ENCODE measurements at places on chromosomes 1 and 21.

GRCh38 chr1:43319288-43319687 lies 18.3 kb upstream of the MPL start:
- DNase-seq, result no peak

GRCh38 chr1:107004421-107004820 lies 52.1 kb upstream of the PRMT6 start:
- no peak for DNase-seq

GRCh38 chr1:59408608-59409240 lies 111.8 kb downstream of the FGGY start:
- DNase-seq, result no peak

GRCh38 chr1:160416369-160416768 lies 16.0 kb downstream of the VANGL2 start:
- DNase-seq, result no peak

DNA sequence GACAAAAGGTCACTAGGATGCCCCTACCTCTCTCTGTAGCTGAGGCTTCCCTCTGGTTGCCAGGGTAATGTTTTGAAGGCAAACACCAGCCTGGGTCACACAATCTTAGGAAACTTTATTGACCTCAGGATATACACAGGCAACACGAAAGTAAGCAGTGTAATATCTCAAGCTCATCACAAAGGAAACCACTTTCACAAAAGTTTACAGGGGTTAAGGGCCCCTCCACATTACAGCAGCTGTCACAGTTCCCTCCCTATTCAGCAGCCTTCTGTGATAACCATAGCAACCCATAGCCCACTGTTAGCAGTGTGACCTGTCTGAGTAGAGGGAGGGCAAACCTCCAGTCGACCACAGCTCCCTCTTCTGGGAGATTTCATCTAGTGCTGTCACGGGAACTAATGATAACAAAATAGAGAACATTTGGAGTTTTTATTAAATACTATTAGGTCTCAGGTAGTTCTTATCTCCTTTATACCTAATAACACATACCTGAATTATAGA lies 149.8 kb downstream of the PTPRC start:
- DNase-seq, result no peak

DNA sequence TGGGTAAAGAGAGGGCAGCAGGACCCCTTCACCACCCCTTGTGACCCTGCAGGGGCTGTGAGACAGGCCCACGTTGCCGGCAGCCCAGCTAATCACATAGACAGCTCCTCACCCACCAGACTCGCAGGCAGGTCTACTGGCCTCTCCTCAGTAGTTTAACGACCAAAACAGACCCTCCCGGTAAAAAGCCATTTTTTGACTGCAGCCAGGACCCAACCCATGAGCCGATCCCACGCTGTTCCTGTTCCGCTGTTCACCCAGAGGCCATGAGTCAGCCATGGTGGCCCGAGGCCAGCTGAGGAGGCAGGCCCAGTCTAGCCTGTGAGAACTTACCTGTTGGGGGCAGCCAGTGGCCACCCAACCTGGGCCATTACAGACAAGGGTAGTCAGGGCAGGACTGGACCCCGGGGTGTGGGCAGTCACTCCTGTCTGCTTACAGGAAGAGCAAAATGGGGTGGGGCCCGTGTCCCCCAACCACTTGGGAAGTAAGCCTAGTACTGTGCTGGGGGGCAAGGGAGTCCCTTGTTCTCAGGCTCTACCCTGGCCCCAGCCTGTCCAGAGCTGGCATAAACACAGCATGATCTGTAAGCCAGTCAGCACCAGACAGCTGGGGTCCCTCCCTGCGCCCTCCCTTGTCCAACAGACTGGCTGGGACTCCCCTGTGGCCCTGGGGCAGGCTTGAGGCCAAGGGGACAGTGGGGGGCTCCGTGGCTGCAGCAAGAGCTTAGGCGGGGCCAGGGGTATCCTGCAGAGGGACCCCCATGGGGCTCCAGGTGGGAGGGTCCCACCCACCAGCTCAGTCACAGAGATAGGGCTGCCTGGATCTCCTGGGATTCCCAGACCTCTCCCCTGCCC lies 61.9 kb downstream of the WNT9A start:
- no peak for DNase-seq
